ENCODE measurements at places on chromosomes 5 and 9. TPM values are rescaled to one million over a fixed set of nuclear protein-coding genes. Genes with fewer than 3 reads are reported as not detected.

HIGD2A gene
- 148 TPM for total RNA-seq

DNA sequence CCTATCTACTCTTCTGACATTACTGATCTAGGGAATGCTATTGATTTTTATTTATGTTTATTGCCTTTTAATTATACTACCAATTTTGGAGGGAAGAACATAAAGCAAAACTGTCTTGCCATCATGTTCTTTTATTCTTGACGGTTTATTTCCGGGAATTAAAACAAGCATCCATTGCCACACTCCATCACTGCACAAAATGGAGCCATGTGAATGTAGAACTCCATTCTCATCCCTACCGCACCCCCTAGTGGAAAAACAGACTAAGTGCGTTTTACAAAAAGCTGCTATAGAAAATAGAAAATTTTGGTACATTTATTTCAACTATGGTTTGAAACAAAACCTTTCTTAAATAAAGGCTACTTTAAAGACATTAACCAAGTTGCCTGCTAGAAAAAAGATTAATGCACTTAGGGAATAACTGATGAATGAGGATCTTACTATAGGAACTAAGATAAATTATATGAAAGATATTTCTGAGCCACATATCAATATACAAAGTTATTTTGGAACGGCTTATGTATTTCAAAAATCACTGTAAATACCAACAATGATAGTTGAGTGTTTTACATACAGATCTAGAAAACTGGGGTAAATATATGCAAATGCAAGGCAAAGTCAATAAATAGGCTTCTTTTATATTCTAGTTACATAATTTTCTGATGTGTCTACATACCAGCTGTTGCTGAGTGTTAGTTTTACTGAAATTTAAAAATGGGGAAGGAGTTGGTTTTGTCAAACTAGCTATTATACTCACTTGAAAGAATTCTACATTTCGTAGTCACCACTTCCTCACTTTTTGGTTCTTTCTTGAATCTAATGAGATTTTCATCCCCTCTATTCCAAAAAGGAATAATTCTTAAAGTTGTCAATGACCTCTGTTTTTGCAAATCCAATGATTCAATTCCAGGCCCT is 26.5 kb downstream of the OXCT1 start:
- no peak for ATAC-seq

DNA sequence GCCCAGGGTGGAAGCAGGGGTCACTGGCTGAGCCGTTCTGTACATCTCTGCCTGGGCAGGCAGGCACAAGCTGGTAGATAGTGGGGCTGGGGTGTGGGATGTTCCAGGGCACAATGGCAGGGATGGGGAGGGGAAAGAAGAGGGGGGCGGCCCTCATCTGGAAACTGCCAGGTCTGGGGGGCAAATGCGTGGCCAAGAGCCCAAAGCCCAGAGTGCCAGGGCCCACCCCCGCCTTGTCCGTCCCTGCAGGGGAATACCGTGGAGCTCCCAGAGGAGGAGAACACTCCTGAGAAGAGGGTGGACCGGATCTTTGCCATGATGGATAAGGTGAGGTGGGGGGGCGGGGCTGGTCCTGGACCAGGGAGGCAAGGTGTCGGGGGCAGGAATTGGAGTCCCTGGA is 42.7 kb upstream of the HMCN2 start:
- no peak for ATAC-seq

- no peak for ATAC-seq
Measured at GRCh38 chr5:21642312-21642711, 1210.8 kb downstream of the CDH12 start.

GRCh38 chr9:106321394-106322180 is 541.4 kb upstream of the ZNF462 start:
- no peak for ATAC-seq

FOXD4 gene
- 0.13 TPM for total RNA-seq

SLC36A3 gene
- not detected for total RNA-seq

GRCh38 chr5:57915536-57915935 is 432.9 kb upstream of the ACTBL2 start:
- no peak for ATAC-seq

DNA sequence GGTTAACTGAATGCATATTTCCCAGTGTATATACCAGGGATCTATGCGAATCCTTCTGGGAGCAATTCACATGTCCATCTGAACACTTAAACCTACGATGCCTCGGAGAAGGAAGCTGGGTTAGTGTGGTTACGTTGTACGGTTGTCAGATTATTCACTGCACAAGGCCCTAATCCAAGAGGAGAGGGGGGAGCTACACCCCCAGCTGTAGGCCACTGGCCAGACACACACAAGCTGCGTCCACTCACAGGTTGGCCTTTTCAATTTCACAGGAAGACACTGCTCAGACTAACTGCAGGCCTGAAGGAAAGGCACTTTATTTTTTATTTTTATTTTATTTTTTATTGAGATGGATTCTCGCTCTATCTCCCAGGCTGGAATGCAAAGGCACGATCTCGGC is 184.5 kb upstream of the GNA14 start:
- peak; percentile 81 for ATAC-seq

GRCh38 chr5:102226321-102226720 is 69.8 kb downstream of the SLCO4C1 start:
- no peak for ATAC-seq

DNA sequence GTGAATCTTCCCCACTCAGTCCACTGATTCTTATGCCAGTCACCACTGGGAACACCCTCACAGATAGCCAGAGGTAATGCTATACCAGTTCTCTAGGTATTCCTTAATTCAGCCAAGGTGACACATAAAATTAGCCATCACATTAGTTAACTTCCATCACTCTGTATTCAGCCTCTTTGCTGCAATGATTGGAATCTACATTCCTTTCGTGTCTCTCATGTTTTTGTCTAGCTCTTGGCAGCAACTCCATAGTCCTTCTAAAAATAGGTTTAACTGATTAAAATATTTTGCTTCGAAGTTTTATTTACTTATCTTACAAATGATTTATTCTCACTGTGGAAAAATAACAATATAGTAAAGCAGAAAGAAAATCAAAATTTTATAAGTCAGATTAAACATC is 19.6 kb upstream of the RNF20 start:
- ATAC-seq: no peak

DNA sequence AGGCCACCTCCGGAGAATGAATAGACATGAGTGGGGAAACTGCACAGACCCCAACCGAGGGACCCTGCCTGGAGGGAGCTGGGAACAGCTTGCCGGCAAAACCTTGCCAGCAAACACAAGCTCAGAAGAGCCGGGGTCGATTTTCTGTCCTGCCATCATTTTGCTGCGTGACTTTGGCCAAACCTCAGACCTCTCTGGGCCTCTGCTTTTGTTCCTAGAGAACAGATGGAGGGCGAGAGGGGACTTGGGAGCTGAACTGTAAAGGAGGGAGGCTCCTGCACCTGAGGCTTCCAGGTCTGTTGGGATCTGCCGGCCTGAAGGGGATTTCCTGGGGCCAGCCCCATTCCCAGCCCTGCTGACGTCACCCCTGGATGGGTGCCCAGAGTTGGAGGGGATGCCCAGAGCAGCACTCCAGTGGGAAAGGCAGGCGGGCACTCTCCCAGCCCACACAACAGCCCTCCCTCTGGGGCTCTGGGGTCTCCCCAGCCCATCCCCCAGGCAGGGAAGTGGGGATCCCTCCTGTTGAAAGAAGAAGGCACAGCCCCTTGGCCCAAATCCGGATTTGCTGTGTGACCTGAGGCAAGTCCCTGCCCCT is 40.4 kb upstream of the SYNPO start:
- peak; percentile 46 for ATAC-seq

DNA sequence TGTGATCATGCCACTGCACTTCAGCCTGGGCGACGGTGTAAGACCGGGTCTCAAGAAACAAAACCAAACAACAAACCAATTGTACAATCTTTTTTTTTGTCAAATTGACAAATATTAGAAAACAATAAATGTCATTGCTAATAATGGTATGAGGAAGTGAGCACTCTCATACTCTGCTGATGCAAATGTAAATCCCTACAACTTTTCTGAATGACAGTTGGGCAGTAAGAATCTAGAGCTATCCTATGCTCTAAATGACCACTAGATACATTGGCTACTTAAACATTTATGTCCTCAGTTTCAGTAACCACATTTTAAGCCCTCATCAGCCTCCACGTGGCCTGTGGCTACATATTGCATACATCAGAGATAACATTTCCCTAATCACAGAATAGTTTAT is 256.2 kb downstream of the FER start:
- ATAC-seq: no peak

DNA sequence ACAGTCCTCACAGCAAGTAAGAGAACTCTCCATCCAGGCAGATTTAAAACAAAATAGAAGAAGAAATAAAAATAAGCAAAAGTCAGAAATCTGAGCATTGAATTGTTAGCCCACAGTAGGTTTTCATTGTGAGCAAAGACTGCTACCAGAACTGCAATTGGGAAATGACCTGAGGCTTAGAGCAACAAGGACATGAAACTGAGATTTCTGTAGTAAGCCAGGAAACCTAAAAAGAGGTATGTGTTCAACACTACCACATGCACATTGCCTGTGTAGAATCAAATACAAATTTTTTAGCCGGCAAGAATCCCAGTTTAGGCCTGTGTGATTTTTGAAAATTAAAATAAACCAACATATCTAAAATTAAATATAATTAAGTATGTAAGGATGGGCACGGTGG is 928.4 kb upstream of the WWC1 start:
- no peak for ATAC-seq

DNA sequence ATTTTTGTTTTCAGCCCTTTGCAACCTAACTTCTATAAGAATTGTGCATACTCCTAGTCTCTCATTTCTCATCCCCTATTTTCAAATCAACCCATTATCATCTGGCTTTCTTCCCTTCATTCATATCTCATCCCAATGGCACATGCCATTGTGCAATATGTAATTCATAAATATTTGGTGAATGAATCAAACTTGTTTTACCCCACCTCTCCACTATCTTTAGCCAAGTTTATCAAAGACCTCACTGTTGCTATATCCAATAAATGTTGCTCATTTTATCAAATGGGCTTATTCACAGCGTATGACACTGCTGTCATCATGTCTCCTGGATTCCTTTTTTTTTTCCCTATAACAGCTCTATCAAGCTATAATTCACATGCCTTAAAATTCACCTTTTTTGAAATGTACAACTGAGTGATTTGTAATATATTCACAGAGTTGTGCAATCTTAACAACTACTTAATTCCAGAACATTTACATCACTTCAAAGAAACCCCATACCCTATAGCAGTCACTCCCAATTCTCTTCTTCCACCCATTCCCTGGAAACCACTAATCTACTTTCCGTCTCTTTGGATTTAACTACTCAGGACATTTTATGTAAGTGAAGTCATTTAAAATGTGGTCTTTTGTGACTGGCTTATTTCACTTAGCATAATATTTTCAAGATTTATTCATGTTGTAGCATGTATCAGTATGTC is 214.4 kb upstream of the PAPPA start:
- ATAC-seq: no peak

Data from gastroesophageal sphincter (tissue), 4 donors.